Amniotic stem cell (primary cell): ENCODE measurements at places on chromosomes 3 and 15.

GRCh38 chr15:52137432-52138357 is 25.1 kb upstream of the BCL2L10 start:
- no peak for DNase-seq

DNA sequence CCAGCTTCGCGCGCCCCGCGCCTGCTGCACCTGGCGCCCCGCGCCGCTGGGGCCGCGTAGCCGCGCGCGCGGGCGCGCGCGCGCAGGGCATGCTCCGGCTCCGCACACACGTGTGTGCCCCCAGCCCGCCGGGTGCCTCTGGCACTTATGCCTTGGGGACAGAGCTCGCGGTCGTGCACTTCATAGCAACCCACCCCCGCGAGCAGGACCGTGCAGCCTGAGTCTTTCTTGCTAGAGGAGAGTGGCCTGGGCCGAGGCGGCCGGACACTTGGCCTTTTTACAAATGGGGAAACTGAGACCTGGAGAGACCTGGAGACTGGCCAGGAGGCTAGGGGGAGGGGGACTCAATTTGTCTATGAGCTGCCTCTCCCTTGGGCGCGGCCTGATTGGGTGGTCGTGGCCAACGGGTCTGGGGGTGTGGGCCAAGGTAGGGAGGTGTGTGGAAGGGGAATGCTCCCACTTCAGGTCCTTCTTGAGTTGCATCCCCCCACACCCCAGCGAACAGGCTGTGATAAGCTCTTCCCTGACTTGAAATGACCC is 562 bp downstream of the NBEAL2 start:
- no peak for DNase-seq

DNA sequence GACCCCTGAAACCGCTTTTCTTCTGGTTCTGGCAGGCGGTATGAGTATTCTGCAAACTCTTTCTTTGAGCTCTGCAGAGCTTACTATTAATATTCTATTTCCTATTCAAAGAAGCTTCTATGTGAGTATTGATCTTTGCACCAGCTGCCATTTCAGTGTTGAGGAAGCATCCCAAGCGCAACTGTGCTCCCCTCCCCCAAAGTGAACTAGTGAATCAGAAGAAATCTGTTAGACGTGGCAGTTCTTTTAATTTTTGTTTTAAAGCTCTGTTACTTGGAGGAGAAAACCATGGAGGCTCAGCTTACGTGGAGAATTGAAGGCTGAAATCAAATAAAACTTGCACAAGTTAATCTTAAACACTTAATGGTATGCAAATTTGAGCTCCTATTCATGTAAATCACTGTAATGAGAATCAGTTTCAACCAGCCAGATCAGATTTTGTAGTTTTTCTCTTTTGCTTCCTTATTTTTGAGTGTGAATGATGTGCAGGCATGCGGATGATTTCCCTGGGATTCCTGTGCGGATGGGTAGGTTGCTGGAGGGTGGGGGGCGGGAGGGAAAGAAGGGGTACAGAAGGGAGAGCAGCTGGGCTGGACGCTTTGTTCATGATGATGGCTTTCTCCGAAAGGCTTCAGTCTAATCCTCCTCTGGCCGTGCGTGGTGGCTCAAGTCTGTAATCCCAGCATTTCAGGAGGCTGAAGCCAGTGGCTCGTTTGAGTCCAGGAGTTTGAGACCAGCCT is 16.1 kb upstream of the AGBL1 start:
- DNase-seq, result no peak

DNA sequence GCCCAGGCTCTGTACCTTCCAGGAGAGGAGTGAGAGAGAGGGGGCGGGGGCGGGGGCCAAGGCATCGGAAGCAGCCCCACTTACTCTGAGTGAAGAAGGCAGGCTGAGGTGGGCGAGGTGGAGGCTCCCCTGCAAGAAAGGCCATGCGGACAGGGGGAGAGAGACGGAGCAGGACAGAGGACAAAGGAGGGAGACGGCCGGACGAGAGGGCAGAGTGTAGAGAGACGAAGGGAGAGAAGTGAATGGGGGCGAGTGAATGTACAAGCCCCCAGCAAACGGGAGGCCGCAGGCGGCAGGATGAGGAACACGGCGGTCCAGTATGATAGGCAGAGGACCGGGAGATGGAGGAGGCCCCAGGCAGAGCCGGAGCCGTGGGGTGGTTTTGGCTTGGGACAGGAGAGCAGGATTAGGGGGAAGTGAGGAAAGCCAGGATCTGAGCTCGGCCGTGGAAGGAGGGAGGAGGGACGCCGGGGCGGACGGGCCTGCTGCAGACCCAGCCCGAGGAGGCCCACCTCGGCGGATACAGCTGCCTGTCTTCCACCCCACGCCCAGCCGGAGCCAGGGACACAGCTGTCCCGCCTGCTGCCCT is 38.8 kb downstream of the TNK2 start:
- DNase-seq, result no peak

DNA sequence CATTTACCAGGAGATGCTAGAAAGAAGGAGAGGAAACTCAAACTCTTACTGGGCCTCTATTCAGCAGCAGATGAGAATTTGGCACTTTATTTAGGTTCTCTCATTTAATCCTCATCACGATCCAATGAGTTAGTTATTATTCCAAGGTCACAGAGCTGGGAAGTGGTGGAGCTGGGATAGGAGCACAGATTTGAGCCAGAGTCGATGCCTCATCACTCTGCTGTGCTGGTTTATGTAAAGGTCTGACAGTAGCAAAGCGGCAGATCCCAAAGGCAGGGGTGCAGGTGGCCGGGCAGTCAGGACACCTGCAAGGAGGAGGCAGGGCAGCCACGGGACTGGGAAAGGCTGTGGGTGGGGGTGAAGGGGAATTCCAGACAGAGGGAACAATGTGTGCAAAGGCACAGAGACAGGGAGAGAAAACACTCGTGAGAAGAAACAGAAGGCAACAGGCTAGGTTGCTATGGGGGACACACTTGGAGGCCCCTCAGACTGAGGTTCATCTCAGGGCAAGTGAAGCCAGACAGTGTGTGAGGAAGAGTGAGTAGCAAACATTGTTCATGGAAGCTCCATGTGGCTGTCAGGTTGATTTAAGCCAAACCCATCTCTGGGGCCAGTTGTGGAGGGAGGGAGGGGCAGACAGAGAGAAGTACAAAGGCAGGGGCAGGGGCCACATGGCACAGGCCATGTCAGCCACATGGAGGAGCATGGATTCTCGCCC is 26.8 kb downstream of the RAB6B start:
- DNase-seq, result no peak
